NCI-H524 (cell line): ENCODE measurements at places on chromosomes 6 and 20.

GRCh38 chr6:125296471-125296870 lies 5.3 kb downstream of the HDDC2 start:
- no peak for DNase-seq

DNA sequence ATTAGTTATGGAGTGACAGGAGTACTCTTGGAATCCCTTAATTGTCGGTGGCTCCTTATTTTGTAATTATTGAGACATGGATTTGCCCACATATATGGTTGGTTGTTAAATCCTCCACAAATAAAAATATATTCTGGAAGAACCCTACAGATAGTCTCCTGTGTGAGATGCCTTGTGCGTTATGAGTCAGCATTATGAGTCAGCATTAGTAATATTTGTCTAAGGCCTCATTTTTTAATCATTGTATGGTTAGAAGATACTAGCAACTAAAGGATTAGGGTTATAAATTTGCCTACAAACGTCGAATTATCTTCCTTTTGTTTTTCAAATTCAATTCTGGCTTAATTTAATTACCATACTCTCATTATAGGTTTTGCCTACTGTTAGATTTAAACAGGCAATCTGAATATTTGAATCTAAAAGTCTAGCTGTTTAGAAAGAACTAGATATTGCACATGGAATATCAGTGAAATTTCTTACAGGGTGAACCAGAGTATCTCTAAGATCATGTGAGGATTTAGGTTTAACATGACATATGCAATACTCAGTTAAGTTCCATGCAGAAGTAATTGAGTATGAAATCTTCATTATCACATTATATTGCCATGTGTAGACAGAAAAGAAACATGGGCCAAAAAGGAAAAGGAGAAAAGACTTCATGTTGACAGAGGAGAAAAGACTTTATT lies 5.9 kb downstream of the C6orf58 start:
- no peak for DNase-seq

GRCh38 chr6:30990422-30991086 lies 7.0 kb downstream of the MUC21 start:
- DNase-seq: no peak

DNA sequence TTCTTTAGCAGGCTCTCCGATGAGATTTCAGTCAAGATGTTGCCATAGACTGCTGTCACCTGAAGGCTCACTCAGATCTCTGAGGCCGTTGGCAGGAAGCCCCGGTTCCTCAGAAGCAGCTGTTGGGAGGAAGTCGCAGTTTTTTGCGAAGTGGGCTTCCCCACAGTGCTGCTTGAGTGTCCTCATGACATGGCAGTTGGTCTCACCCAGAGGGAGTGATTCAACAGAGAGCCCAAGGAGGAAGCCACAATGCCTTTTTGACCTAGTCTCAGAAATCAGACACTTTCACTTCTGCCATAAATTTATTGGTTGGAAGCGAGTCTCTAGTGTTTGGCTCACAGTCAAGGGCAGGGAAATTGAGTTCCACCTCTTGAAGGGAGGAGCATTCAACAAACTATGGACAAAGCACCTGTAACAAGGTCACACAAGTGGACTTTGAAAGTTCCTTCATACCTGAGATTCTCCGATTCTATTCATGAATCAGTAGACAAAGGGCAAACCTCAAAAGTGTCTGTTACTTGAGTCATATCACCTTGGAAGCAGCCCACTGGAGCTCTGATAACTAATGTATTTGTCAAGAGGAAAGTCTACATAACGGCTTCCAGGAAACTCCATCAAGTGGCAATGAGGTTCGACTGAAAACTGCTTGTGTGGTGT lies 208.3 kb downstream of the TASP1 start:
- DNase-seq: no peak

DNA sequence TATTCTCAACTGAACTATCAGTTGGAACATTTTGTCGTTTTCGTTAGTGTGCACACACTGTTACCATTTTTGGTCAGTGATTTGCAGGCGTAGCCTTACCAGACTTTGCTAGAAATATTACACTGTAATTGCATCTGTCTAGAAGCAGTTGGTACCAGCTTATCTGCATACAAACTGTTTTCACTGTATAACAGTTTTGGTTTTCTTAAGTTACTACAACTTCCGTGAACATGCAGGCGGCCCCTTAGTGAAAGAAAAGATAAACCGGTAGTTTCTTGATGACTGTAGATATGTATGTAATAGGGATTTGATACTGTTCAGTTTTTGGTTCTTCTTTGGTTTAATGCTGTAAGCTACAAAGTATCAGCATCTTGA lies 1.3 kb downstream of the DSTN start:
- DNase-seq: no peak

DNA sequence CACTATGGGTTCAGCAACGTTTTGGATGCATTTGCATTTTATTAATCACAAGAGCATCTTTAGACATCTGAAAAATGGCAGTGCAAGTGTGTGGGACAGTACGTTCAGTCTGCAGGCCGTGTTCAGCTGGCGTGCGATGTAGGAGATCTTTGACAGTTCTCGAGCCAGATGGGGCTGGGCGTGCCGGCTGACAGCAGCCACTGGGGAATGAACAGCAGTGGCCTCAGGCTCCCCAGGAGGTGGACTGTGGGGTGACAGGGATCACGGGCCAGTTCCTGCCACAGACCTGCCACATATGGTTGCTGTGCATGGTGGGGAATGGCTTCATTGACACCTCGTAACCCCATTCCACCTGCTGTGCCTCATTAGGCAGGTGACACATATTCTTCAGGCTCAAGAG lies 16.4 kb upstream of the MLN start:
- DNase-seq: peak; percentile 75

GRCh38 chr6:44057238-44057930 lies 69.9 kb downstream of the MRPL14 start:
- no peak for DNase-seq

- no peak for DNase-seq
These were observed 5.8 kb upstream of the SGK1 start for GRCh38 chr6:134323698-134324097.

GRCh38 chr20:32749914-32750637 lies 6.8 kb upstream of the COMMD7 start:
- DNase-seq: no peak

GRCh38 chr6:164347455-164347854 lies 932.9 kb downstream of the QKI start:
- no peak for DNase-seq

- DNase-seq: no peak
These were observed 34.9 kb upstream of the LOC128125822 start for GRCh38 chr6:63537201-63537958.

- no peak for DNase-seq
These were observed 7.7 kb upstream of the TMEM181 start for GRCh38 chr6:158552055-158552795.

DNA sequence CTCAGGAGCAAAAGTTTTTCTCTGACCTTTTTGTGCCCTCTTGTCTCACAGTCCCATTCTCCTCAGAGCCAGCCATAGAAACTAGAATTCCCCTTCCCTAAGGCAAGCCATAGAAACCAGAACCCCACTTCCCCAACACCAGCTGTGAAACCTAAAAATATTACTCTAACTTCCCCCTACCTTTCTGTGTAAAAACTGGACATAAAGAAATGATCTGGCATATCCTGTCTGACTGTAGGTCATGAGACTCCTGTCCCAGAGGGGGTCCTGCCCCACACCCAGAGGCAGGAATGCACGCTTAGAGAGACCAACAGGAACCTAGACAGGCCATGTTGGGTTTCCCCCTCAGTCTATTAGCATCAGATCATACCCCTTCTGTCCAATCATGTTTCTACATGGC lies 140.6 kb upstream of the SLC22A16 start:
- DNase-seq: no peak

GRCh38 chr20:56503916-56504315 lies 20.6 kb upstream of the FAM209A start:
- DNase-seq: no peak

DNA sequence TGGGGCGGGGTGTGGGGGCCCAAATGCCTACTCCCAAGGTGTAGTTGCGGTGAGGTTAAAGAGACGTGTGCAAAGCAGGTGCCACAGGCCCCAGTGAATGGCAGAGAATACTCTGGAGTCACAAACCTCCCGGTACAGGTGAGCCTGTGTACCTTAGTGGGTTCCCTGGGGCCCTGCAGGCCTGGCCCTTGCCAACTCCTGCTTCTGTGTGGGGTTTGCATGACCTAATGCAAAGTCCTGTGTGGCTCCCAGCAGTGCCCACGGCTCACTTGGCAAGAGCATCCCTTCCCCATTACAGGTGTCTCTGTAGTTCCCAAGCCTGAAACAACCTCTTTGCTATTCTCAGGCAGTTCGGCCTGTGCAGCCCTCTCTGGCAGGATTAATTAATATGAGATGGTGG lies 17.5 kb downstream of the SPDEF start:
- no peak for DNase-seq
